ENCODE measurements at places on chromosomes 3 and 15.

- peak; percentile 56 for DNase-seq
Observed at GRCh38 chr3:42600958-42601675, 631 bp downstream of the NKTR start.

DNA sequence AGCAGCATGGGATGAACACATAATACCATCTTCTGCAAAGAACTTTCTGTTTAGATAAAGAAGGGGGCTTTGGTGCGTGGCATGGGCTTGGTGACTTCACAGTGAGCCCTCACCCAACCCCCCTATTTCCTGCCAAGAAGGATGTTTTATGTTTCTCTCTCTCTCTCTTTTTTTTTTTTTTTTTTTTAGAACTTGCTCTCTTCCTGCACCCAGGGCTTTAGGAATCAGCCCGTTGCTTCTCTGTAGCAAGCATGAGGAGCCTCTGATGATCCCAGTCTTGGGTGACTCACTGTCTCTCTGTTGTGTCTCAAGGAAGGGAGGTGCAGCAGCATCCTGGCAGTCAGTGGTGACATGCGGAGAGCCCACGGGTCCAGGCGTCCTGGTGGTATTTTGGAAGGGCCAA, 49.1 kb downstream of the CCK start:
- DNase-seq = no peak

GRCh38 chr3:133038089-133038730, at the start of gene TMEM108:
Gene TMEM108, plus strand, starts transcription at chr3:133038391.
- DNase-seq = peak; percentile 94

DNA sequence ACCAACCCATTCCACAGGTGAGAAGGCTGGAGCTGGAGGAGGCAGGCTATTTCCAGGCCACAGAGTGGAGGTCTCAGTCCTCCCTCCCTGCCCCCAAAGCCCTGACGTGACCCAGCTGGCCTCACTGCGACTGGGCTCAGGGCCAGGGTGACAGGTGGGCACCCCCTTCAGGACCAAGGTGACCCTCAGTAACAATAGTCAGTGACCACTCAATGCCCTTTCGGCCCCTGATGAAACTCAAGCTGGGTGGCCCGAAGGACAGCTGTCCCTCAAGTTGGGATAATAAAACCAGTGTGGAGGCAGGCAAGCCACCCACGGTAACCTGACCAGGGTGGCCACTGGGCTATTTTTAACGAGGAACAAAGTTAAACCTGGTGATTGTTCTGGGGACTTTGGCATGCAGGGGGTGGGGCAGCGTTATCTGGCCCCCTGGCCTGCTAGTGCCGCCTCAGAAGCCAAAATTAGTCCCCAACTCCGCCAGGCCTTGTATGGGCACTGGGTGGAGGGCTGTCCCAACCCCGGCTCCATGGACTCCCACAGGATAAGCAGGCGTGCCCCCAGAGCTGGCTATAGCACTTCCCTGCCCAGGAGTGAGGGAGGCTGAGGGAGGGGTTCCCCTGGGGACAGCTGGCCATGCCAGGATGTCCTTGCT, 1.1 kb downstream of the TNNC1 start:
- no peak for DNase-seq

DNA sequence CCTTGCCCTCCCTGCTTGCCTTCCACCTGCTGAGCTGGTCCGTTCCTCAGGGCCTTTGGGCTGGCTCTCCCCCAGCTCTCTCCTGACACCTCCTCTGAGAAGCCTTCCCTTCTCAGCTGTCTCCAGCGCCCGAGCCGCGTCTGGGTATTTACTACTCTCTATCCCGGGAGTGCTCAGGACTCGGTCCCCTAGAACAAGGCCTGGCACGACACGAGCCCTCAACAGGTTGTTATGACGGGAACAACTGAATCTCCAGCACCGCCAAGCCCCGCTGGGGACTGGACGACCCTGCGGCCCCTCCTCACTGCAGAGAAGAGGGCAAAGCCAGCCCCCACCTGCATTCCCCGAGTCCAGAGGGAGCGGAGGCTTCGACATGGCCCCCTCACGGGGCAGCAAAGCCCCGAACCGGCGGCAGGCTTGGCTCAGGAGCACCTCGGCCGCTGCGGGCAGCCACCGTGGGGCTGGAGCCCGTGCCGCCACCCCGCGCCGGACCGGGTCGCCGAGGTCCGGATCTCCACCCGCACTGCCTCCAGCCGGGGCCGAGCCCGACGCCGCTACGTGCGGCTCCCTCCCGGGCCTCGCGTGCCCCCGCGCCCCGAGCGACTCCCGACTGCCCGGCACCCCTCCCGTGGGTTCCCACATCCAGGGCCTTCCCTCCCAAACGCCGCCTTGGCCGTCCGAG, 792 bp downstream of the TPRA1 start:
- no peak for DNase-seq

GRCh38 chr3:179046497-179047353, 24.9 kb downstream of the ZMAT3 start:
- DNase-seq = no peak

DNA sequence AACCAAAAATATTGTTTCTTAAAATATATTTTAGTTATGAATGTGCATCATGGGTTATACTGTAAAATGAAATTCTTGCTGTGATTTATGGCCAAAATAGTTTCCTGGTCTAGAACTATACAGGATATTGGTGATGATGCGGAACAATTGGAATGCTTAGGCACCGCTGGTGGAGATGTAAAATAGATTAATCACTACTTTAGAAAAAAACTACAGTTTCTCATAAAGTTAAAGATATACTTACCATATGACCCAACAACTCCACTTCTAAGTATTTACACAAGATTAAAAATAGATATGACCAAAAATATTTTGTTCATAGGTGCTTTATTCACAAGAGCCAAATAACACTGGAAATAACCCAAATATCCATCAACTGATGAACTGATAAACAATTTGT, 126.7 kb downstream of the TUSC7 start:
- no peak for DNase-seq

DNA sequence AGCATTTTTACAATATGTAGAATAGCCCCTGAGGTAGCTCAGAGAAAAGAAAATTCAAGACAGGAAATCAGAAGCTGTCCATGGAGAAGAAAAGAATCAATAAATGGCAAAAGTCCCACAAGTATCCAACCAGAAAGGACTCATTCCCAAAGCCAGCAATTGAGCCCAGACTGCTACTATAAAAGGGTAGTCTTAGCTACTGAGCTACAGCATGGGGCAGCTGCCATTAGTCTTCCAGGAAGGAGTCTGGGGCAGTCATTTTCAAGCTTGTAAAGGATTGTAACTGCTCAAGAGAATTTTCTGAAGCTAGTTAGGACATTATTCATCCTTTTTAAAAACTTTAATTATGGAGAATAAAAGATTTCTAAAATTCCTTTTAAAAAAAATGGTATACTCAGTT, 10.5 kb downstream of the LEKR1 start:
- no peak for DNase-seq

DNA sequence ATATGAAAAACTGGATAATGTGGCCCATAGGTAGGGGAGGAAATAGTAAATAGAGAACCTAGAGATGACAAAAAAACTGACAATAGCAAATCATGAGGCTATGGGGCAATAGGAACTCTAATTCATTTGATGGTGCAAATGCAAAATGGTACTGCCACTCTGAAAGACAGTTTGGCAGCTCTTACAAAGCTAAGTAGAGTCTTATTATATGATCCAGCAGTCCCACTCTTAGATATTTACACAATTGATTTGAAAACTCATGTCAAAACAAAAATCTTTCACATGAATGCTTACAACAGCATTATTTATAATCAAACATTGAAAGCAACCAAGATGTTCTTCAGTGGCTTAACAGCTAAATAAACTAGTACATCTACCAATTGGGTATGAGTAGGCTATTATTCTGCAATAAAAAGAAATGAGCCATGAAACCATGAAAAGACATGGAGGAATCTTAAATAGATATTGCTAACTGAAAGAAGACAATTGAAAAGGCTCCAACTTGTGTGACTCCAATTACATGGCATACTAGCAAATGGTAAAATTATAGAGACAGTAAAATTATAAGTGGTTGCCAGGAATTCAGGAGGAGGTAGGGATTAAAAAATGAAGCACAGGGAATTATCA, 321.8 kb upstream of the STAC start:
- DNase-seq = peak; percentile 78

DNA sequence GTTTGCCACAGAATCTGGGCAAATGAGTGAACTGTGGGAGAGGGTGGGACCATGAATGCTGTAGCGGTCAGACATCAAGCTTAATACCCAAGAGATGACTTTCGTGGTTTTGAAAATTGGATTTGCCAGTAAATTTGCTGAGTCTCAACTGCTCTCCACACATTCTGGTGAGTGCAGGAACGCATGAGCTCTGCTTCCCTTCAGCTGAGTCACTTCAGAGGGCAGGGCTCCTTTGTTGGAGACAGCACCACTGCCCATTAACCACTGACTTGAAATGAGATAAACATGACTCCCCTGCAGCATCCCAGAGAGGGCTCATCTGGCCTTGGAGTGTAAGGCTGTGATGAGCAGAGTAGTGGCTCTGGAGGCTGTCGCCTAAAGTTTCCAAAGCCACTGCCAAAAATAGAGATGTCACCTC, 22.6 kb downstream of the RARRES1 start:
- DNase-seq = no peak

- DNase-seq = no peak
Observed at GRCh38 chr15:70197318-70197944, 99.7 kb upstream of the TLE3 start.

- DNase-seq = no peak
Observed at GRCh38 chr3:7203969-7204847, 343.3 kb downstream of the GRM7 start.

DNA sequence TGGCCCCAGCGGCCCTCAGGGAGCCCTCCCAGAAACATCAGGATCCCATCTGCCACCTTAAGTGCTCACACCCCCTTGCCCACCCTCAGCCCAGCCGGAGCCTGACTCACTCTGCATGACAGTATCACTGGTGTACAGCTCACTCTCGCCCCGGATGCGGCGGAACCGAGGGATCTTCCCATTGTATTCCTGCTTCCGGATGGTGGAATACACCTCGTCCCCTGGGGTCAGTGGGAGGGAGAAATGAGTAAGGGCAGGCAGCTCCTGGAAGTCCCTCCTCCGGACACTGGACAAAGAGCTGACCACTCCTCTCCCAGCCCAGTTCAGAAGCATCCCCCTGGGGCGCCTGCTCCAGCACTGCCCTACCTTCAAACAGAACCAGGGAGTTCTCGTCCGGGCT, 16.5 kb downstream of the SEMA7A start:
- DNase-seq = no peak

DNA sequence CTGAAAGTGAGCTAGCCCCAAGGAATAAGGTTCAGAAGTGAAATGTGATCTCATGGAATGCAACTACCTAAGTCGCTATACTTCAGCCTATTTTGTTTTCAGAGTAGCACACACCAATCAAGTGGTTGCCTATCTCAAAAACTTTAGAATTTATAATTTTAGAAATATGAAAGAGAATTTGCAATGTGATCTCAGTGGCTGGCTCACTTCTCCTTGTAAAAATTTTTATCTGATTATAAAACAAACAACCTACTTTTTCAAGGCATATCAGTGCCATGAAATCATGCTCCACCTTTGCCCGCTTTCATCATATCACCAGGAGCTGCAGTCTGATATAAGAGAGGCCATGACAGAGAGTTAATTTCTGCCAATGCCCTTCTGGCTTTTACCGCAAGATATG, 47.3 kb downstream of the CLDN11 start:
- no peak for DNase-seq

DNA sequence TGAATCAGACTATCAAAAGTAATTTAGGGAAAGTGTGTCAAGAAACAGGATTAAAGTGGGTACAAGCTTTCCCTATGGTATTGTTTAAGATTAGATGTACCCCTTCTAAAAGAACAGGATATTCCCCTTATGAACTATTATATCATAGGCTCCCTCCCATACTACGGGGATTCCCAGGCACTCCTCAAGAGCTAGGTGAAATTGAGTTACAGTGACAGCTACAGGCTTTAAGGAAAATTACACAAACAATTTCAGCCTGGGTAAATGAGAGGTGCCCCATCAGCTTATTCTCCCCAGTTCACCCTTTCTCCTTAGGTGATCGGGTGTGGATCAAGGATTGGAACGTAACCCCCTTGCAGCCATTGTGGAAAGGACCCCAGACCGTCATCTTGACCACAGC, 240.8 kb upstream of the CNTN6 start:
- no peak for DNase-seq

DNA sequence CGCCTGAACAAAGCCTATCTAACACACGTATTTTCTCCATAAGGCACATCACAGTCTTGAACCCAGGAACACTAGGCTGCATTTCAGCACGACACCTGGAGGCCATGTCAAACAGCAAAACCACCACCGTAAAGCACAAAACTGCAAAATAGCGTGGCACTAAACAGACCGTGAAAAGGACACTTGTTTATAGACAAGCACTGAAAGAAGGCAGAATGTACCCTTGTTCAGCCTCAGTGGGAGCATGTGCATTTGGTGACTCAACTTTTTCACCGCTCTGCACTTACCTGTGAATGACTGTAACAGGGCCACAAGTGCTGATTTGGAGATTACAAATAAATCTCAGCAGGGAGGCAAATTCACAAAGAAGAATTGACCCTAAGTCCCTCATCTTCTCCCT, 80.8 kb downstream of the ISG20 start:
- no peak for DNase-seq

DNA sequence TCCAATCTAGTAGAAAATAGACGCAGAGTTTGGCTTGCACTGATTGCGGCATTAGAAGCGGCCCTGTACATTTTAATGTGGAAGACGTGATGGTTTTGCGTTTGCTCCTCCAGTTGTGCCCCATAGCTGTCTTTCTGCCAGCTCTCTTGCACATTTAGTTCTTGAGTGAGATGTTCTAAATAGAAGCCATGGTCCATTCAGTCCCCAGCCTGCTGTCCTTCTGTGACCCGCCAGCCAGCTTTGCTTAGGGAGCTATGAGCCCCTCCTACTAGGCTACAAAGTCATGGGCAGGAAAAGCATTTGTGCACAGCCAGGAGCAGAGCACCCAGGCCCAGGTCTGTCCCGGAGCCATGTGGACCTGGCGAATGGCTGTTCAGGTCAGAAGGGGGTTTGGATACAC, 50.3 kb downstream of the APBA2 start:
- no peak for DNase-seq

DNA sequence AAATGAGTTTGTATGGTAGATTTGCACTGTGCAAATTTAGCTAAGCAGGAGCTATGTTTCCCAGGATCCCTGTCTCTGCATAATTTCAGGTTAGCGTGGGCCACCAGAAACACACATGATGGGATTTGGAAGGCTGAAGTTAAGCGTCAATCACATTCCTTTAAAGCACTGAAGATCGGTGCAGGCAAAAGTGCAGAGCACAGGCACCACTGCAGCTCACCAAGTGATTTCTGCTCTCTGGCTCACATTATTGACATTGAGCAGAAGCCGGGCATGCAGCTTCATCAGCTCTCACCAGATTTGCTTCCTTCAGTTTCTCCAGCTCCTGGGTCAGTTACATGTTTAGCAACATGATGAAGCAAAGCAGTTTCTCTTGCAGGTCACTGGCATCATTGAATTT, 256.4 kb upstream of the TGFBR2 start:
- no peak for DNase-seq

DNA sequence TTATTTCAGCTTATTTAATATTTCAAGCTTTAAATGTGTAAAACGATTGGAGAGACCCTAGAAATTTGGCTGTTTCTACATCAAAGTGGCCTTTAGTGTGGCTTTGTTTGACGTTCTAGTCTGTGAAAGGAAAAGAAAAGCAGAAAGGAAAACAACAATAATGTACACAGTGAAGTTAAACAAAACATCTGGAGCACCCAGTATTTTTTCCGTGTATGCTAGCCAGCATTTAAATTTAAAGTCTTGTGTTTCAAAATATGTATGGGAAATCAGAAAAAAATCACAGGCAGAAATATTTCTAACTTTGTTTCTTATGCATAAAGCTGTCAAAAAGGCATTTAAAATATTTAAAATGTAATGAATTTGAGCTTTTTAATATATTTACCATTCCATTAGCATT, 218.1 kb downstream of the NAALADL2 start:
- peak; percentile 48 for DNase-seq

Measured in NCI-H1092 treated with DMSO at 0.1 percent for 48 hours (cell line).